Nucleus accumbens (tissue), 56 donors: ENCODE measurements at places on chromosomes 7 and 10.

DNA sequence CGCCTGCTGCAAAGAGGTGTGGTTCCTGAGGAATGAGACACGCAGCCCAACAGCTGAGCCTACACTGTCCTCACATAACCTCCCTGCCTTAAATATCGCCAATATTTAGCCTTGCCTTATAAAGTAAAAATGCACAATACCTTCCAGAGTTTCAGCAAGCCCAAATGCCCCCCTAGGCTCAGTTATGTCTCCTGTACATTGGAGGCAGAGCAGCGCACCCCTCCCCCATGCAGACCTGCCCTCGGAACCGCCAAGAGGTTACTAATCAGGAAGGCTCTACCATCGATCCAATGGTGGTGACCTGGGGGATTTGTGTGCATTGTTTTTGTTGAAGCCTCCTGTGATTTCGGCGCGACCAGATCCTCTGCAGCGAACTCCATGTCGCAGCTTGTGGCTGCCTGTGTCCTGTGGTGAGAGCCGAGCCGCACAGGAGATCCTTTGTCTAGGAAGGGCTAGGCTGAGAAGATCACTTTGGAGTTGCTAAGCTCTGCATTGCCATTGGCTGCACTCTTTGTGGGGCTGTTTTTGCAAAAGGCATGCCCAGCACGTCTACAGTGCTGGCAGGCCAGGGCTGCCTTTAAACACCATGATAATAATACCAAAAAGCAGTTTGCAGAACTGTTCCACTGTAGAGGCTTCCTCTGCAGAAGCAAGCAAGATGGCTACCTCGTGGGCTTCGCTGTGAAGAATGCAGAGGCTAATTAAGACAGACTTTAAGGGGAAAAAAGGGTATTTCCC lies 40.1 kb downstream of the TET1 start:
- peak; percentile 85 for DNase-seq

DNA sequence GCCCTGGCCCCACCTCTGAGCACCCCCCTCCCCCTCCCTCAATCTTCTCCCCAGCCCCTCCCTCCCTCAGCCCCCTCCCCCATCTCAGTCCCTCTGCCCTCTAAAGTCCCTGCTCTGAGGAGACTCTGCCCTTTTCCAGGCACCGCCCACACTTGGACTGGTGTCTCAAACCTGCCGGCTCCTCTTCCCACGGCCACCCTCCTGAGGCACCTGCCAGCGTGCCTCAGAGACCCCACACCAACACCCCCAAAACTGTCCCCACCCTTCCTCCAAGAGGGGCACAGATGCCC lies 34.6 kb upstream of the HSPB1 start:
- DNase-seq, result no peak

DNA sequence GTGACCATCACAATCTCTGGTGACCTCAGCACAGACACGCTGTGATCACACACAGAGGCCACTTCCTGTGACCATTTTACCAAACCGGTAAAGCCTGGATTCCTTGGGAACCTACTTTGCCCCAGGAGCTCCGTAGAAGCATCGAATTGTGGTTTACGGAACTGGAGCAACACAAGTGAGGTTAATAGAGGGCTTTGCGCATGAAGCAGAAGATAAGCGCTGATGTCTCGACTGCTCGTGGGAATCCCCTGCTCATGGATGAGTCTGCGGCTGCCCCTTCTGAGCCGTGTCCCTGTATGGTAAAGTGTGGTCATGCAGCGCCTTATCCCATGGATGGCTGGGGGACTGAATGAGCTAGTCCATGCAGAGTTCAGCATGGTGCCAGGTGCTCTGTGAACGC lies 53.6 kb downstream of the VIPR2 start:
- DNase-seq, result no peak

DNA sequence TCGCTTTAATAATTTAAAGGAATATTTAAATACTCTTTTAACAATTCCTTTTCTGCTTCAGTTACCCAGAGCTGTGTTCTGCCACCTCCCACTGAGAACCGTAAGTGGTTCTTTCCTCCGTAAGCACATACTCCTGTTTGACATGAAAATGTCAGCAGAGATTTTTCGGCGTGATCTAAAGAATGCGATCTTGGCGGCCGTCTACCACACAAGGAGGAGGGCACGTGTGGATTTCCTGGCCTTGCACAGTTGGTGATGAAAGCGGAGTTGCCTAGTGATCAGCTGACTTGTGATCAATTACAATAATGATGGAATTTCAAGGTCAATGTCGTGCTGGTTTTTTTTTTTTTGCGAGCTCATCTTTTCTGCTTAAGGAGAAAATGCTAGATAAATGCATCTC lies 35.6 kb upstream of the INSIG1 start:
- DNase-seq, result no peak

- DNase-seq, result no peak
Measured at GRCh38 chr10:94240901-94241300, 121.8 kb downstream of the NOC3L start.
